ENCODE measurements at places on chromosomes 12 and 14.

GRCh38 chr14:38127356-38127755, 80.3 kb upstream of the SSTR1 start:
- DNase-seq = no peak

DNA sequence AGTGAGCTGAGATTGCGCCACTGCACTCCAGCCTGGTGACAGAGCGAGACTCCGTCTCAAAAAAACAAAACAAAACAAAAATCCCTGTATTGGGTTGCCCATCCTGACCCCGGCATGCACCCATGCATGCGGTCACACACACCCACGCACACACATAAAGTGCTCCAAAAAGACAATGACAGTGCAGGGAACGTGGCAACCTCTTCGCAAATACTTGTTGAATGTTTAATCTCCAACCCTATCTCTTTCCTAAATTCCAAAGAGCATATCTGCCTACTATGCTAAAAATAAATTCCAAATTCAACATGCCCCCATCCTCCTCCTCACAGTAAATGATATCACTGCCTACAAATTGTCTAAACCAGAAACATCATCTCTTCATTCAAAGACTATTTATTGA, 13.5 kb downstream of the SLC7A7 start:
- DNase-seq = no peak

GRCh38 chr12:3420693-3421092, 70.3 kb upstream of the PRMT8 start:
- DNase-seq = no peak

- DNase-seq = no peak
These were observed 603 bp upstream of the ENDOU start for GRCh38 chr12:47725893-47726292.

GRCh38 chr12:89405626-89406345, 53.5 kb upstream of the DUSP6 start:
- peak; percentile 52 for DNase-seq

GRCh38 chr14:56181681-56182085, 63.5 kb downstream of the PELI2 start:
- no peak for DNase-seq

- no peak for DNase-seq
These were observed 18.5 kb downstream of the BDKRB1 start for GRCh38 chr14:96274543-96274942.

DNA sequence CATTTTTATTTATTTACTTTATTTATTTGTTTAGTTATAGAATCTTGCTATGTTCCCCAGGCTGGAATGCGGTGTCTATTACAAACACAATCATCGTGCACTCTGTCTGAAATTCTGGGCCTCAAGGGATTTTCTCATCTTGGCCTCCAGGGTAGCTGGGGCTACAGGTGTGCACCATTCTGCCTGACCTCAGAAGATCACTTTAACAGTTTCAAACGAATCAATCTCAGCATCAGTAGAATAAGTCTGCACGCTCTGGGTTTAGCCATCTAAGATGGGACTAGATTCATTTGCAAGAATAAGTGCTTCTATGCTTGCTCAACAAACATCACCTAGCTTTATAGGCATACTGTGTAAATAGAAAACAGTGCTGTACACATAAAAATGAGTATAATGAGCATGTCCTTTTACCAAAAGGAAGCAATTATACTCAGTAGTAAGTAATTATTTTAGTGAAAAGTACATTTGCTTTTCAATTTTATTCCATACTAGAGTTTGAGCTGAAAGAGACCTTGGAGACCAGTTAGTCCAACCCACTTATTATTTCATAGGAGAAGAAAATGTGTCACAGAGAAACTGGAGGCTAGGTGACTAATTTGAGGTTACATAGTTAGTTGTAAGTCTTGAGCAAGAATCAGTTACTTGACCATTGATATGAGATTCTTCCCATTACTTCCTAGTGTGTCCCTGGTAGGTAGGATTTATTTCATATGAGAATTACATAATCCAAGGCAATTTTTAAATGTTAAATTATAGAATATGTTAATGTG, 456.5 kb upstream of the LMO3 start:
- DNase-seq = no peak

- DNase-seq = no peak
These were observed 7.3 kb downstream of the GPR84 start for GRCh38 chr12:54356951-54357356.

GRCh38 chr12:10361084-10361483, 28.8 kb downstream of the KLRK1 start:
- DNase-seq = no peak

- DNase-seq = no peak
These were observed 2.8 kb upstream of the PELI2 start for GRCh38 chr14:56115334-56115870.

GRCh38 chr12:66901138-66901932, 222.5 kb upstream of the GRIP1 start:
- DNase-seq = peak; percentile 60

- peak; percentile 32 for DNase-seq
These were observed at the start of gene GMPR2 for GRCh38 chr14:24232645-24233537. TSS of gene GMPR2 (plus strand) at chr14:24232929. CDS start at chr14:24233254, 325 bp downstream.

GRCh38 chr14:30988509-30988908, 36.9 kb upstream of the AP4S1 start:
- no peak for DNase-seq

GRCh38 chr14:35932659-35933159, 106.6 kb downstream of the BRMS1L start:
- no peak for DNase-seq

DNA sequence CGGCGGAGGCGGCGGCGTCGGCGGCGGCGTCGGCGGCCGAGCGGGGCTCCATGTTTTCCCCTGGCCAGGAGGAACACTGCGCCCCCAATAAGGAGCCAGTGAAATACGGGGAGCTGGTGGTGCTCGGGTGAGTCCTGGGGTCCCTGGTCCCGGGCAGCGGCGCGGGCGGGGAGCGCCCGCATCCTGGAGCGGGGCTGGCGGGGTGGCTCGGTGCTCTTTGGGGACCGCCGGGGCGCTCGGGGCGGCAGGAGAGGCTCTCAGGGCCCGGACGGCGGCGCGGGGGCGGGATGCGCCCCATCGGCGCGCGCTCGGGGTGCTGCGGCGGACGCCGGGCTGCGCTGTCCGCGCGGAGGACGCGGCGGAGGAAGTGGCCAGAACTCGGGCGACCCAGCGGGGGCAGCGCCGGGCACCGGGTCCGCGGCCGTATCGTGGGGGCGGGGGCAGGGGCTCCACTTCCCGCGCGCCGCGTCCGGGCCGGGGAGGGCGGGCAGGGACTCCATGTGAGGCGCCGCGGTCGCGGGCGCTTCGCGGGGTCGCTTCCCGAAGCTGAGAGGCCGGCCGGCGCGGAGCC, 485 bp downstream of the PELI2 start:
- peak; percentile 35 for DNase-seq

GRCh38 chr14:104091927-104092771, 6.6 kb downstream of the ASPG start:
- DNase-seq = no peak

- DNase-seq = peak; percentile 62
These were observed 26.8 kb downstream of the TMEM63C start for GRCh38 chr14:77208291-77208978.

GRCh38 chr14:85071447-85071846, 458.5 kb upstream of the FLRT2 start:
- no peak for DNase-seq

- no peak for DNase-seq
These were observed 84.6 kb downstream of the GARIN6 start for GRCh38 chr12:99732131-99732530.

DNA sequence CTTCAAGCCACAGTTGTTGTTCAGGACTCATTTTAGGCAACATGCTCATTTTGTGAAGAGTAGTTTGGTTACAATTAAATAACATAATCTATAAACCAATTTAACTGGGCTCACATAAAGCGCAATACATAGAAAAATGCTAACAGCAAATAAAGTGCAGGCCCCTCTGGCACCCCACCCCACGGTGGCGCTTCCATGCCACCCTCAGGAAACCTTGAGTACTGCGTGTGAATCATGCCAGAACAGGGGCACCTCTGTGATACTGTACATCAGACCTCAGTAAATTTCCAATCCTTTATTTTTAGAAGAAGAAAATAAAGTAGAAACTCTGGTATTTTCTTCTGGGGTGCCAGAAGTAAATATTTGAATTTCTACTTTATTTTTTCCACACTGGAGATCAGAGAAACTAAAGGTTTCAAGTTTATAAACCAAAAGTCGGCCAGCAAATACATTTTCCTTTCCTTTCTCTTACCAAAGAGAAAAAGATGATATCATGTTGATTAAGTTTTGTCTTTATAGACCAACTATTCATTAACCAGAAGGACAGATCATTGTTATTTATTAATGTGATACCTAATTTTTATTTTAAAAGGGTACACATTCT, 316.8 kb downstream of the PAWR start:
- peak; percentile 16 for DNase-seq

- peak; percentile 36 for DNase-seq
These were observed 604 bp downstream of the EEA1 start for GRCh38 chr12:92928421-92928961.
